Peyer's patch (tissue), 4 donors: ENCODE measurements at places on chromosomes 2 and 18. TPM values are rescaled to one million over a fixed set of nuclear protein-coding genes. Genes with fewer than 3 reads are reported as not detected.

The UGT1A6 gene
- total RNA-seq = 57.4 TPM

The UGT1A4 gene
- total RNA-seq = not detected

- H3K4me3 ChIP-seq = no peak overlapping the region
- no peaks in the 10 kb centered on the region for H3K4me1 ChIP-seq
- no peak overlapping the region for H3K27ac ChIP-seq
- H3K27me3 ChIP-seq = no peaks in the 10 kb centered on the region
- no peaks in the 10 kb centered on the region for H3K36me3 ChIP-seq
Observed at GRCh38 chr2:39099870-39100728, 20.8 kb downstream of the SOS1 start.

GRCh38 chr2:39135690-39136259, 14.9 kb upstream of the SOS1 start:
- H3K27ac ChIP-seq = no peak overlapping the region
- H3K4me3 ChIP-seq = no peak overlapping the region
- no peaks in the 10 kb centered on the region for H3K4me1 ChIP-seq
- DNase-seq = no peak
- no peaks in the 10 kb centered on the region for H3K36me3 ChIP-seq

- H3K27ac ChIP-seq = peak overlapping the region; percentile 55
- H3K4me1 ChIP-seq = no peaks in the 10 kb centered on the region
- no peak for DNase-seq
- H3K4me3 ChIP-seq = no peak overlapping the region
- H3K36me3 ChIP-seq = no peaks in the 10 kb centered on the region
Observed at GRCh38 chr2:1721706-1722646, 22.3 kb downstream of the PXDN start.

- peak overlapping the region; percentile 51 for H3K4me3 ChIP-seq
- DNase-seq = no peak
- no peak overlapping the region for H3K27ac ChIP-seq
- no peaks in the 10 kb centered on the region for H3K36me3 ChIP-seq
- H3K4me1 ChIP-seq = no peaks in the 10 kb centered on the region
Observed at GRCh38 chr18:31723639-31723989, 37.1 kb downstream of the SLC25A52 start.
